ENCODE measurements at places on chromosomes 6 and 20.

- no peaks in the 10 kb centered on the region for H3K27me3 ChIP-seq
- no peak for DNase-seq
- H3K27ac ChIP-seq: no peak overlapping the region
- H3K4me1 ChIP-seq: peaks cover 31% of the 10 kb centered on the region
- no peak overlapping the region for H3K4me3 ChIP-seq
- H3K36me3 ChIP-seq: peaks cover 7% of the 10 kb centered on the region
Measured at GRCh38 chr6:53811082-53811481, 16.3 kb downstream of the LRRC1 start.

DNA sequence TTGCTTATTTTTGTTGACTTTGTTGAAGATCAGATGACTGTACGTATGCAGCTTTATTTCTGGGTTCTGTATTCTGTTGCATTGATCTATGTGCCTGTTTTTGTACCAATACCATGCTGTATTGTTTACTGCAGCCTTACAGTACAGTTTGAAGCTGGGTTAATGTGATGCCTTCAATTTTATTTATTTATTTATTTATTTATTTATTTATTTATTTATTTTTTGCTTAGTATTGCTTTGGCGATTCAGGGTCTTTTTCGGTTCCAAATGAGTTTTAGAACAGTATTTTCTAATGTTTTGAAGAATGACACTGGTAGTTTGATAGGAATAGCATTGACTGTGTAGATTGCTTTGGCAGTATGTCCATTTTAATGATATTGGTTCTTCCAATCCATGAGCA, 210.3 kb downstream of the EPM2A start:
- H3K36me3 ChIP-seq: no peaks in the 10 kb centered on the region
- DNase-seq: no peak
- H3K4me1 ChIP-seq: no peaks in the 10 kb centered on the region
- H3K27me3 ChIP-seq: peaks cover 2% of the 10 kb centered on the region
- no peak overlapping the region for H3K4me3 ChIP-seq

DNA sequence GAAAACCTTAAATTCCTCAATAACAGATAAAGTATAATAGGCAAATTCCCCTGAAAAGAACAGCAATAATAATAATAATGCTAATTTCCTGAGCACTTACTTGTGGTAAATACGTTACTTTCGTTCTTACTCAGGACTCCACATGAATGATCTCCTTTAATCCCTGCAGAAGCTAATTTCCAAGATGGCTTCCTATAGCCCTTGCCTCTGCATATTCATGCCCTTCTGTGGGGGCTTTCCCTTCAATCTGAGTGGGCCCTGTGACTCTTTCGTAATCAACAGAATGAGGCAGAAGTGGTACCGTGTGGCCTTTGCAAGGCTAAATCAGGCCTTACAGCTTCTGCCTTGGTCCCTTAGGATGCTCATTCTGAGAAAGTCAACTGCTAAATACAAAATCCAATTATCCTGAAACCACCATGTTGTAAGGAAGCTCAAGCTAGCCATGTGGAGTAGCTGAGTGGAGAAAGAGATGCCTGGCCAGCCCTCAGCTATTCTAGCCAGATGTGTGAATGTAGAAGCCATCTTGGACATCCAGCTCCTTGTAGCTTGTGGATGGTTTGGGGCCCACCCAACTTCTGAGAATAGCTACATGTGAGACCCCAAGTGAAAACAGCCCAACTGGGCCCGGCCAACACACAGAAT, 50.5 kb downstream of the MCUR1 start:
- H3K4me1 ChIP-seq: peaks cover 26% of the 10 kb centered on the region
- no peak overlapping the region for H3K4me3 ChIP-seq
- H3K27me3 ChIP-seq: peaks cover 2% of the 10 kb centered on the region
- H3K27ac ChIP-seq: no peak overlapping the region
- no peaks in the 10 kb centered on the region for H3K36me3 ChIP-seq

- H3K36me3 ChIP-seq: peaks cover 2% of the 10 kb centered on the region
- peak overlapping the region; percentile 15 for H3K27ac ChIP-seq
- no peak for DNase-seq
- H3K4me3 ChIP-seq: peak overlapping the region; percentile 30
Measured at GRCh38 chr6:215335-216034, 76.8 kb upstream of the DUSP22 start.

DNA sequence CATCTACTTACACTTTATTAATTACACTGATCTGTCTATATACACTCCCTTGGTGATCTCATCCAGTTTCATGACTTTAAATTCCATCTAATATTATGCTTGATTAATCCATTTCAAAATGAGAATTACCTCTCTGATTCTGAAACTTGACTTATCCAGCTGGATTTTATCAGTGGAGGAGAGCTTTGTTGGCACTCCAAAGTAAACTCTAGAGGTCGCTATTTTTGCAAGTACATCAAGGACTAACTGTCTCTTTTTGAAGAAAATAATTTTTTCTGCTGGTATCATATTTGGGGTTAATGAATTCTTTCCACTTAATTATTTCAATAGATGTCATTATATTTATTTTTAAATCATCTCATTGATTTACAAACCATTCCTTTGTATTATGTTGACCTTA, 630.3 kb upstream of the MAN1A1 start:
- H3K4me1 ChIP-seq: no peaks in the 10 kb centered on the region
- H3K27ac ChIP-seq: no peak overlapping the region
- no peak overlapping the region for H3K4me3 ChIP-seq
- DNase-seq: no peak
- no peaks in the 10 kb centered on the region for H3K27me3 ChIP-seq
